ENCODE measurements at places on chromosomes 2 and 18. TPM values are rescaled to one million over a fixed set of nuclear protein-coding genes. Genes with fewer than 3 reads are reported as not detected.

The PDE1A gene
- total RNA-seq, result 0.17 TPM

The RAB17 gene
- 0.36 TPM for total RNA-seq

The LYG2 gene
- total RNA-seq, result not detected

The INPP5D gene
- total RNA-seq, result 0.61 TPM

The MEIS1 gene
- total RNA-seq, result 1.8 TPM

The CAPN13 gene
- total RNA-seq, result not detected

The CHRND gene
- not detected for total RNA-seq

The MAP3K19 gene
- not detected for total RNA-seq

The PIEZO2 gene
- 0.61 TPM for total RNA-seq

The KLHL14 gene
- not detected for total RNA-seq

The NT5DC4 gene
- total RNA-seq, result not detected

The CD8B gene
- total RNA-seq, result not detected

The KCNG2 gene
- total RNA-seq, result not detected

The FEV gene
- total RNA-seq, result not detected

The TUBA4A gene
- 314 TPM for total RNA-seq

The SPP2 gene
- not detected for total RNA-seq

The THSD7B gene
- total RNA-seq, result not detected

The VWC2L gene
- total RNA-seq, result not detected

The ITGB1BP1 gene
- 187 TPM for total RNA-seq

The CD302 gene
- 2.3 TPM for total RNA-seq

The CLEC4F gene
- total RNA-seq, result not detected

The ESCO1 gene
- 9.6 TPM for total RNA-seq

The SULT1C4 gene
- total RNA-seq, result not detected

The FOXD4L1 gene
- 0.24 TPM for total RNA-seq

The TMEFF2 gene
- 0.34 TPM for total RNA-seq

The AMMECR1L gene
- total RNA-seq, result 14.8 TPM

The ITPRID2 gene
- total RNA-seq, result 51.0 TPM

The TOGARAM2 gene
- 0.16 TPM for total RNA-seq

The KLHL41 gene
- total RNA-seq, result 0.17 TPM

The KIAA2012 gene
- not detected for total RNA-seq

The SAG gene
- not detected for total RNA-seq

The LHCGR gene
- total RNA-seq, result not detected

The IL1B gene
- total RNA-seq, result 0.13 TPM

The SRSF7 gene
- total RNA-seq, result 348 TPM

The KIF5C gene
- total RNA-seq, result 0.39 TPM

The MAPK4 gene
- 0.20 TPM for total RNA-seq

The RTP5 gene
- total RNA-seq, result not detected

The FSHR gene
- total RNA-seq, result not detected

Data from A549 treated with GW870086 at 1 μM for 4 hours (cell line).